Stimulated activated effector memory CD8-positive, alpha-beta T cell treated with anti-CD3 and anti-CD28 coated beads, Interleukin-12 subunit alpha, Interleukin-12 subunit beta, amount 100 ng/mL, for 72 hours (primary cell): ENCODE measurements at places on chromosomes 13 and 19.

DNA sequence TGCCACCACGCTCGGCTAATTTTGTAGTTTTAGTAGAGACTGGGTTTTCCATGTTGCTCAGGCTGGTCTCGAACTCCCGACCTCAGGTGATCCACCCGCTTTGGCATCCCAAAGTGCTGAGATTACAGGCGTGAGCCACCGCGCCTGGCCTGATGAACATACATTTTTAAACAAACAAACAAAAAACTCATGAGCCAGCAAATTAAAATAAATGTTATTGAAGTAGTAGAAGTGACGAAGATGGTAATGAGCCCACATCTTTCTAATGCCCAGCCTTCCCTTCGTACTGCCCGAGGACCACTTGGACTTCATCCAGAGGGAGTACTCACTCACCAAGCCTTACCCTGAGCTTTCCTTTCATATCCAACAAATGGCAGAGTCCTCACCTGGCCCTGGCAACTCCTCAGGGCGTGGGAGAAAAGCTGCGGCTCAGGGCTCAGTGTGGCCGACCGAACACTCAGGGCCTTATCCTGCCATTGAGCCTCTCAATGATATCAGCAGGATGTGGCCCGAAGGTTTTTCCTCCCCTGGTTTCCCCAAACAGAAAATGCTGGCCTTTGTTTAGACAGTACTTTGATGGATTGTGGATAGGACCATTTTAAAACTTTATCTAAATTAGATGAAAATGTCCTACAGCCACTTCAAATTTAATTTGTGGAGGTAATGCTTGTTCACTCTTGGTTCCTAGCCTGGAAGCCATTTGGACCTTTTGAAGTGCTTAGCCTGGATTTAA lies 22.8 kb upstream of the ABCC4 start:
- no peak for DNase-seq

DNA sequence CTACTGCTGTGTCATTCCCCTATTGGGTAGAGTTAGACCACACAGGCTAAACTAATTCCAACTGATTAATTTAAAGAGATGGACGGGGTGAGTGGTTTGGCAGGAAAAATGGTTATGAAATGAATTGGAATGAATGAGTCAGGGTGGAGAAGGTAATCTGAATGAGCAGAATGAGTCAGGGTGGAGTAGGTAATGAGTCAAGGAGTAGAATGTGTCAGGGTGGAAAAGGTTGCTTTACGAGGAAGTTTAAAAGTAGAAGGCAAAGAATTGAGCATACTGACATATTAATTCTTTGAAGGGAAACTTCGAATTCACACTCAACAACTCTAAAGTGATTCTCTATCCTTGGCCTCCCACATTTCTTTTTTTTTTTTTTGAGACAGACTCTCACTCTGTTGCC lies 12.7 kb upstream of the ZNF121 start:
- DNase-seq = no peak

GRCh38 chr13:71643448-71643860 lies 223.6 kb downstream of the DACH1 start:
- no peak for DNase-seq

DNA sequence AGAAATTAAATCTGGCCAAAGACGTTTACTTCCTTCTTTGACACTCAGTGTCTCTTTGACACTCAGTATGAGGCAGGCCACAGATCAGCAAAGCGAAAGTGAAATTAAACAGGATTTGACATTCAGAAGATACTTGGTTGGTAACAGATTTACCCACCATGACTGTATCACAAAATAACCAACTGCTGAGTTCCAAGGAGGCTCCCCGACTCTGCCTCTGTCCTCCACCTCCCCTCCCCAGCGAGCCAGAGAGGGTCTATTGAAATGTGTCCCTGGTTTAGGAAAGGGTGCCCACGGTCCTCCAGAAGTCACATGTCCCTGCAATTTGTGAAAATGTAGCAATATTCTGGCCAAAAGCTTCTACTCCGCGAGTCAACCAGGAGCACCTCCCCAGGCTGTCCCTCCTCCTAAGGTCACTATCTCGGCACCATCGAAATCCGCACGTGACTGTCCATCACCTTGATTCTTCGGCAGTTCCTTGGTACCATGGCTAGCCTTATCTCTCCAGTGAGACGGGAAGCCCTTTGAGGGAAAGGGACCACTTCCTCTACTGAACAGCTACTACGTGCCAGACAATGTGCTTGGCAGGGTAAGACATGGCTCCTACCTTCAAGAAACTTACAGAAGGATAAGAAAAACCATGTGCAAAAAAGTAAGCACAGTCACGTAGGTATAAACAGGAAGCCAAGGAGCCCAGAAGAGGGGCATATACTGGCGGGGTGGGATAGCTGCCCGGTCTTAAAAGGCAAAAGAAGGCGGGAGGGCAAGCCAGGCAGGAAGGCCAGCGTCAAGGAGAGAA lies 1.5 kb downstream of the N4BP2L1 start:
- DNase-seq = no peak
